ENCODE measurements at places on chromosomes 16 and 17.

GRCh38 chr16:28879261-28879840 is 1.1 kb downstream of the ATP2A1 start:
- no peak for DNase-seq

GRCh38 chr17:81461607-81462500 is 50.7 kb downstream of the ACTG1 start:
- no peak for DNase-seq

DNA sequence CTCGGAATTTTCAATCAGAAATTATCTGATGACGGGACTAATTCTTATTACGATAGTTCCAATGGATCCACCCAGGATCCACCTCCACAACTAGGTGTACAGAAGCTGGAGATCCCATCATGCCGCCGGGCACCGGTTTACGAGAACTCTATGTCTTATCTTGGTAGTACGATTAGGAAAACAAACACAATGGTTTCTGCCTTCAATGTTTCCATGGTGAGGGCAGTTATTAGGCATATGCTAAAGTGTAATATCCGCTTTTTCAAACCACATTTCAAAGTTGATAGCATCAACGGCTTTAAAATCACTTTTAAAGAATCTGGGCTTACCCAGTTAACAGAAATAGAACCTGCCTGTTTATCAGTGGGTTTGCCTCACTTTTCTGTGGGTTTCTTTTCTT is 705.7 kb downstream of the MAF start:
- no peak for DNase-seq

- no peak for DNase-seq
Measured at GRCh38 chr17:21549107-21549687, 143.1 kb upstream of the KCNJ18 start.

- DNase-seq, result no peak
Measured at GRCh38 chr16:67760206-67760955, 41.3 kb upstream of the GFOD2 start.

GRCh38 chr16:73190688-73191659 is 143.0 kb upstream of the ZFHX3 start:
- DNase-seq, result no peak

DNA sequence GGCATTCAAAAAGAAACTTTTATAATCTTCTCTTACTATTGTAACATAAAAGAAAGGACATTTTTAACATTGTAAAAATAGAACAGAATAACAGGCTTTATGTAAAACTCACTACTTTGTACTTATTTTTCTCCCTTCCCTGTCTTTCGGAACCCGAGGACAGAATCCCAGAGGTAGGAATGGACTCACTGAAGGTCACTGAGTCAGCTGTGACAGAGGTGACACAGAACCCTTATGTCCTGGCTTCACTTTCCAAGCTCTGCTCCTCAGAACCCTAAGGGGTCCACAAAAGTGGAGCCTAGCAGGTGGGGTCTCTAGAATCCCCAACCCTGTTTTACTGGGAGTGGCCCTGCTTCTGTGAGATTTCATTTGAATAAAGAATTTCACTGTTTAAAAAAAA is 3.7 kb downstream of the KCTD13 start:
- DNase-seq, result no peak

- DNase-seq, result no peak
Measured at GRCh38 chr17:31492206-31492605, 100.7 kb downstream of the RAB11FIP4 start.

GRCh38 chr16:17166095-17166494 is 304.7 kb downstream of the XYLT1 start:
- no peak for DNase-seq

DNA sequence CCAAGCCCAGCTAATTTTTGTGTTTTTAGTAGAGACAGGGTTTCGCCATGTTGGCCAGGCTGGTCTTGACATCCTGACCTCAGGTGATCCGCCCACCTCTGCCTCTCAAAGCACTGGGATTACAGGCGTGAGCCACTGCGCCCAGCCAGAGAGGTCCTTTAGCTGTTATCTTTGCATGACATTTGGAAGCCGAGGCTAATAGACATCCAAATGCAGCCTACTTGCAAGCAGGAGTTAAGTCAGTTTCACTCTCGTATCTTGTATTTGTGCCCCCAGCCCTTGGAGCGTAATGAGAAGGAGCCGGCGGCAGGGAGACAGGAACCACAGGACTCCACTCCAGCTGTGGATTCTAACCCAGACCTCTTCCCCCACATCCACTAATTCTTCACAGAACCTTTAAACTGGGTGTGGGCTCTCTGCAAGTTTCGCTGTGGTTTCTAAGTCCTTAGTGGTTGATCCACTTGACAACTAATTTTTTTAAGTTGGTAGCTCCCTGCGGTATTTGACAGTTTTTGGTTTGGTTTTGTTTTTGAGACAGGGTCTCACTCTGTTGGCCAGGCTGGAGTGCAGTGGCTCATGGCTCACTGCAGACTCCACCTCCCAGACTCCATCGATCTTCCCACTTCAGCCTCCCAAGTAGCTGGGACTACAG is 3.1 kb upstream of the CYTH1 start:
- no peak for DNase-seq

DNA sequence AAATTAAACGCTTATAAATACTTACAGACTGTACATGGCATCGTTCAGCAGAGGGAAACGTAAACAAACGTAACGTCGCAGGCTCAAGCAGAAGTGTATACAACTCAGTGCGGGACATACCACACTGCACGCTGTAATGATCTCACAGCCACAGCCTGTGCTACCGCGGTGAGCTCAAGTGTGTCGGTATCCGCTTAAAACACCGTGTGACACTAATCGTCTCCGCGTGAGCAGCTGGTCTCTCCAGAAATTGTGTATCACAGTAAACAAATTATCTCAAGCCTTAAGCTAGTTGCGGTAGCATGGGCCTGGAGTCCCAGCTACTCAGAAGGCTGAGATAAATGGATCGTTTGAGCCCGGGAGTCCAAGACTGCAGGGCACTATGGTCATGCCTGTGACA is 115.3 kb downstream of the ANKRD11 start:
- no peak for DNase-seq

DNA sequence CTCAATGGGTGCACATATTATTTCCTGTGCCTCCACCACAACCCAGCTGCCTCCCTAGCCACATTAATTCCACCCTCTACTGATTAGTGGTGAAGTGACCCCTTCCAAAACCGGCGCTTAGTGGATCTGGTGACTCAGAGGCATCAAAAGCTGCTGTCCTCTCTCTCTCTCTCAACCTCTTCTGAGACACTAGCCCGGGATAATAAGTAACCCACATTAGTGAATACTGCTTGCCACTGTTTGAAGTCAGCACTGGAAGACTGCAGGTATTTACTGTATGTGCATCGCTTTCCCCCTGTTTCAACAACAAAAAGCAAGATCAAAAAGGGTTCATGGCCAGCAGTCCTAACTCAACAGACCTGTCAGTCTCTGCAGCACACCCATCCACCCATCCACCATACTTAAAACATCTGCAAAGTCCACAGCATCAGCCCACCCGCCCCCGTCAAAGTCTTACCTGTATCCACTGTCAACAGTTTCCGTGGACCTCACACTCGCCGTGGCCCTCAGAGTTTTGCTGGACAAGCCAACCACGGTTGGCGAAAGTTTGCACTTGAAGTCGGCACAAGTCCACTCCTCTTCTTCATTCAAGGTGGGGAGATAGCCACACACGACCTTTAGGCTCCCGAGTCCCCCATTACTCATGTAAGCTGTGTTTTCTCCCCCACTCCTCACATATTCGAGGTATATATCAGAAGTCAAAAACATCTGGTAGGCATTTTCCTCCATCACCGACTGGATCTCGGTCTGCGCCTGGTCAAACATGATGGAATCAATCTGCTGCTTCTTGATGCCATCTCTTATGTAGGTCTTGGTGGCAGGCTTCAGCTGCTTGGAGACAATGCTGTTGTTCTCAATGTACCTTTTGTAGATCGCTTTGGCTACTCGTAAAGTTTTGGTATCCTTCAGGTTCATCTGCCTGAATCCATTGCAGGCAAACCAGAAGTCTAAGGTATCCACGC is 3.8 kb downstream of the AXIN2 start:
- no peak for DNase-seq

- DNase-seq, result no peak
Measured at GRCh38 chr16:16032271-16032979, 83.0 kb downstream of the ABCC1 start.

- DNase-seq, result no peak
Measured at GRCh38 chr16:25699069-25699468, 7.3 kb downstream of the HS3ST4 start.

- DNase-seq, result no peak
Measured at GRCh38 chr16:10926094-10926493, 16.2 kb downstream of the DEXI start.

DNA sequence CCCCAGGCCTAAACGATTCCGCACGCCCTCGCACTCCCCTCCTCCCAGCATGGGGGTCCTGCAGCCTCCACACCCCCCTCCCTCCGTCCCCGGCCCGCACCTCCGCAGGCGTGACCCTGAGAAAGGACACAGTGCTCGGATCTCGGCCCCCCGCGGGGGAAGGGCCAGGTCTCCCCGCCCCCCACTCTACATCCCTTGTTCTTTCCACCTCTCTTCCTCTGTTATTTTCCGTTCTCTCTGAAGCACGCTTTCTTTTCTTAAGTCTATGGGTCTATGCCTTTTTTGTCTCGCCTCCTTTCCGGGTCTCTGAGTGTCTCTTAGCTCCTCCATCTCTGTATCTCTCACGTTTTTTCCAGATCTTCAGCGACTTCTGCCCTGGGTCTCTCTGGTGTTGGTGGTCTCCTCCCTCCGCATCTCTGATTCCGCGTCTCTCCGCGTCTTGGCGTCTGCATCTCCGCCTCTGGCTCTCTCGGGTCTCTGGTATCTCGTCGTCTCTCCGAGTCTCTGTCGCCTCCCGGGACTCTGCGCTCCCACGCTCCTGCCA is 2.1 kb upstream of the HES7 start:
- DNase-seq, result no peak

GRCh38 chr17:21165922-21166594 is 39.3 kb downstream of the DHRS7B start:
- no peak for DNase-seq

DNA sequence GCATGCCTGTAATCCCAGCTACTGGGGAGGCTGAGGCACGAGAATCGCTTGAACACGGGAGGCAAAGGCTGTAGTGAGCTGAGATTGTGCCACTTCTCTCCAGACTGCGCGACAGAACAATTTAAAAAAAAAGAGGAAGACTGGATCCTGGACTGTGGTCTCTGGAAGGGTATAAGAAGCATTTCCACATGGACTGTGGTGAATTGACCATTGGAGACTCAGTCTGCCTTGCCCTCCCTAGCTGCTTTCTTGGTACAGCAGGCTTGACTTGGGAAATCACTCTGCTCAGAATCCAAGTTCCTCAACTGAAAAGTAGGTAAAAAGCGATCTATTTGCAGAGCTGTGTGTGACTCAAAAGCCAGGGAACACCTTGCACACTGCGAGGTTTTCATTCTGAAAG is 1.0 kb upstream of the MGRN1 start:
- DNase-seq, result no peak
